ENCODE measurements at places on chromosomes 11 and 22. TPM values are rescaled to one million over a fixed set of nuclear protein-coding genes. Genes with fewer than 3 reads are reported as not detected.

- no peak for ATAC-seq
Observed at GRCh38 chr11:47983464-47984397, 3.4 kb downstream of the PTPRJ start.

DNA sequence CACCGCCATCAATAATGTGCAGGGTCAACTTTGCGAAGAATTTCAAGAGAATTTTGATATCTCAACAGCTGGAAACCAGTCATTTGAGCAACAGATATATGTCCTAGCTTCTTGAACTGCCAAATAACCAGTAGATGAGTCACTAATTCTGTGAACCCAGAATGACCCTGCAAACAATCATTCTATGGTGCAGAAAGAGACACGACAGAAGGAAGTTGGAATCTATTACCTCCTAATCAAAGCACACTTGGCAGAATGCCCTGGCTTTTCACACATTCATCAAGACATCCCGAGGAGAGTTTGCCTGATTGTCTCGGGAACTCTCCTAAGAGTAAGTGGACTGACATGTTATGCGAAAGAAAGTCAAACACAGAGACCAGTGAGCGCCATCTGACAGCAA lies 621.1 kb downstream of the OPCML start:
- peak; percentile 86 for ATAC-seq

DNA sequence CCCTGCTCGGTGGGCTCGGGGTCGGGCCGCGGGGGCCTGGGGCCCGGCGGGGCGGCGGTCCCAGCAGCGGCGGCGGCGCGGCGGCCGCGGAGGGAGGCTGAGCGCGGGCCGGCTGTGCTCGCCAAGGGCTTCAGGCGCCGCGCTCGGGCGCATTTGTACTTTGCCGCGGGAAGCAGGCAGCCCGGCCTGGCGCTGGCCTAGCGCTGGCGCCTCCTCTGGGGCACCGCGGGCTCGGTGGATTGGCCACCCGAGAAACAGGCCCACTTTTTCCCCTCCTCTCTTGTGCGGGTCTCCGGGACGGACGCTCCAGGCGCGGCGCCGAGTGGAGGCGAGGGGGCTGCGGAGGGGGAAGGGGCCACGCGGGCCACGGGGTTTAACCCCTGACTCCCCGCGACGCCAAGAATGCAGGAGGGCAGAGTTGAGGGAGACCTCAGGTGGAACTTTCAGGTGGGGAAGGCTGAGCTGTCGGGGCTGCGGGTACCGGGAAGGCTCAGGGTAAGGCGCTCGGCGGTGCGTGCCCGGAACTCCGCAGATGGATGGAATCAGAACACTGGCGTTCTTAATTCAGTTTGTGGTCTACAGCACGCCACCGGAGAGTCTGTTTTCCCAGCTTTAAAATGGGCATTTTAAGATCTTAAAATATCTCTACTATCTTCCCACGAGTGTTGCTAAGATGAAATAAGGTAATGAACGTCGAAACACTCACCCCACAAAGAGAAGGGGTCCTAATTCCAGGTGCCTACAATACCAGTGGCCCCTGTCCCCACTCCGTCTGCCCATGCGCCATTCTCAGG lies at the start of gene CHRDL2:
TSS of gene CHRDL2 (minus strand) at position 126 of the 794 bp plus-strand sequence. CDS start 538 bp downstream, outside the sequence.
- ATAC-seq: no peak

GRCh38 chr22:46290843-46291785 lies 5.6 kb upstream of the GTSE1 start:
- no peak for ATAC-seq

- ATAC-seq: no peak
Observed at GRCh38 chr11:78349624-78350023, 68.0 kb downstream of the GAB2 start.

GRCh38 chr11:119686177-119686882 lies 42.7 kb downstream of the NECTIN1 start:
- peak; percentile 4 for ATAC-seq

- ATAC-seq: no peak
Observed at GRCh38 chr22:31618471-31619176, 43.4 kb downstream of the PISD start.

- no peak for ATAC-seq
Observed at GRCh38 chr11:128766591-128767081, 72.8 kb downstream of the FLI1 start.

DNA sequence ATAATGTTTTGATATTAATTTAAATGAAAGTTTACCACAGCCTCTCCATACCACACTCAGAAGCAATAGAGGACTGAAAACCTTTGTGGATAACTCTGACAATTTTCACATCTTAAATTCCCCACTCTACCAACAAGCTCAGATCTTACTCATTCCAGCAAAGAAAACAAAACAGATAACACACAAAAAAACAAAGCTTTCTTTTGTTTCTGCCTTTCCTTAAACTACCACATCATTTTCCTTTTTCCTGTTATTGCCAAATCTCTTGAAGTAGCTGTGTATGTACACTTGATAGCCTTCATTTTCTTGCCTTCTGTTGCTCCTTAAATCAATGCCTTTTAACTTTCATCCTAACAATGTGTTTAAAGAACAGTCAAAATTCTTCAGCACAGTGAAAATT lies 484.9 kb downstream of the NTM start:
- ATAC-seq: no peak

The OR51E2 gene
- not detected for total RNA-seq
